ENCODE measurements at places on chromosomes 3 and 15. TPM values are rescaled to one million over a fixed set of nuclear protein-coding genes. Genes with fewer than 3 reads are reported as not detected.

GRCh38 chr15:99120050-99120777 lies 15.3 kb downstream of the SYNM start:
- DNase-seq = no peak

GRCh38 chr3:67605377-67605776 lies 49.0 kb downstream of the SUCLG2 start:
- no peak for DNase-seq

GRCh38 chr3:195565716-195566115 lies 18.0 kb downstream of the APOD start:
- no peak for DNase-seq

DNA sequence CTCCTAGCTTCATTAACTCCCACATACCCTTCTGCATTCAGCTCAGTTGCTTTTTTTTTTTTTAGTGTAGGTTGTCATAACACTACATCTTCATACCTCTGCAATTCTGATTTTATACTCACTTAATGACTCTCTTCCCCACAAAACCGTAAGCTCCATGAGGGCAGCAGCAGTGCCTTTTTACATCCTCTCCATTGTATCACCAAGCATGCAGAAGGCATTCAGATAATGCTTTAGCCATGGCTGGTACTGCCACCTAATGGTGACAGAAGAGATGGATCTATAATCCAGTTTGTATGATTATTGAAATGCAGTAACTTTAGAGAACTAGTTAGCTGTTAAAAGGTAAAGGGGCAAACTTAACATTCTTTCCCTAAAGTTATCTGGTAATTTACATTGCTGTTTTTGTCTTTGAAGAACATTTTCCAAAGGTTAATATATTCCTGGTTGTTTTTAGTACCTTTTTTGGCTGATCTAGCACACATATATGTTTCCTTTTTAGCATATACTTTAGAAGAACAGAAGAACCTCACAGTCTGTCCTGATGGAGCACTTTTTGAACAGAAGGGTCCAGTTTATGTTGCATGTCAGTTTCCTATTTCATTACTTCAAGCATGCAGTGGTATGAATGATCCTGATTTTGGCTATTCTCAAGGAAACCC lies 36.8 kb downstream of the ATP1B3 start:
- DNase-seq = peak; percentile 86

DNA sequence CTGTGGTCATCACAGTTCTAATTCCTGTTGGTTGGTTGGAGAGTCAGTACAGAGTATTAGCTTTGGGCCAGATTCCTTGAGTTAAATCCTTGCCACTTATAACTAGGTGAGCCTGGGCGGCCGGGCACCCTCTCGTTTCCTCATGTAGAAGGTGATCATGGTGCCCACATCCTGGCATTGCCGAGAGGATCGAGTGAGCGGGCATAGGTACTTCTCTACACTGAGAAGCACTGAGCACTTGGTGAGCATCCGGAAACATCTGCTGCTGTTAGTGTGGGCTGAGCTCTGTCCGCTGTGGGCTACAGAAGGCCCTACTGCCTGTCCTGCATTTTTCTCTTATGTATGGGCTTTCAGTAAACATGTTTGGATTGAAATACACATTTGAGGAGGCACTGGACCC lies 96.2 kb downstream of the CACNA1D start:
- DNase-seq = no peak

DNA sequence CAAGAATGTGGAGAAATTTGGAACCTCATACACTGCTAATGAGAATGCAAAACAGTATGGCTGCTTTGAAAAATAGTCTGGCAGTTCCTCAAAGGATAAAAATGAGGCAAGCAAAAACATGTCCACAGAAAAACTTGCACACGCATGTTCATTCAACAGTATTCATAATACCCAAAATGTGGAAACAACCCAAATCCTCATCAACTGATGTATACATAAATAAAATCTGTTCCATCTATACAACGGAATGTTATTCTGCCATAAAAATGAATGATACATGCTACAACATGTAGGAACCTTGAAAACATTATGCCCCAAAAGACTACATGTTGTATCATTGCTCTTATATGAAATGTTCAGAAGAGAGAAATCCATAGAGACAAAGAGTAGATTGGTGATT lies 36.4 kb upstream of the OXTR start:
- DNase-seq = no peak

The RBP2 gene
- total RNA-seq = not detected

The C3orf62 gene
- total RNA-seq = 8.0 TPM

DNA sequence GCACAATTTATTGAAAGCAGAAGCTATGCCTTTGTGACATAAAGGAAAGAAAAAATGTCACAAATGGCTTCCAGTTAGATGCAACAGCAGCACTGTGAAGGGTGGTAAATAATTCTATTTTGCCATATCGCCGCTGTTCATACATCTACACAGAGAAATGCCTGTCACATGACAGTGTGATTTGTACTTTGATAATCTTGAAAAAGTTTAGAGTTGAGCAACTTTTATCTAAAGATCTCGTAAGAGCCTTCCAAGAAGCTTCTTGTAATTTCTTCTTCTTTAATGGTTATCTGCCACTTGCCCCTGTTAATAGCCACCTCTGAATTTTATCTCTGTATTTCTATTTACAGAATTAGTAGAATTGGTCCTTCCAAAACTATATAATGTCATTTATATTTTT lies 192.3 kb downstream of the ATP8B4 start:
- DNase-seq = no peak

DNA sequence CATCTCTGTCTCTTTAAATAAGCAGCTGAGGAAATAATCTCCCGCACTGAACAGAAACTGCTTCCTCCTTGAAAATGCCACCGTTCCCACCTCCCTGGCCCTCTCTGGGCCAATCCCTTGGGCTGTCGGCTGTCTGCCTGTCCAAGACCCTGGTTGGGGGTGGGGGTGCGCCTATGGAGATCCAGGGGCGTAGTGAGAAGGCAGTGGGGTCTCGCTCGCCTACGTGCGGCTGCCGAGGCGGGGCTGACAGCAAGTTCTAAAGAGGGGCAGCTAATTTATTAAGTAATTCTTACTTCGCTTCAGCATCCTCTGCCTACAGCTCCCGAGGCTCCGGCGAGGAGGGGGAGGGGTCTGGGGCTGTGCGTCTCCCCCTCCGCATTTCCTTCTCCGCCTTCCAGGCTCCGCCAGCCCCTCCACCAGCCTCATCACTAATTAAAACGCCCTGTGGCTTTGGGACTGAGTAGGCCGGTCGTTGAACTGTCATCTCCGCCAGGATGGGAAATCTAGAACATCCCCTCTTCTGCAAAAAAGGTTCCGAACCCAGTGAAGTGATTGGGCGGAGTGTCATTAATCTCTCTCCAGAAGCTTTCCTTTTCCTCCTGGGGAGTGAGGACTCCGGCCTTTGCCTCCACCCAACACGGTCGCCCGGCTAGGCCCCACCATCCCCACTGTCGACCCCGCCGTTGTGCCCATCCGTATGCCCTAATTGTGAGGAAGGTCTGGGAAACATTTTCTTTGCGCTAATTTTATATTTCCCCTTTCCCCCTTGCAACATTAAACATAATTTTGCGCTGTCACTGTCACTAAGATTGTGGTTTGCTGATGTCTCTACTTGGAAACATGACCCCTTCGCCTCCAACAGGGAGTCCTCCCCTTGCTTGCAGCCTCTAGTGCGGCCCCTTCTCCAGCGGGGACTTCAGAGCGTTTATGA lies 16.9 kb downstream of the NR2F2 start:
- DNase-seq = no peak

DNA sequence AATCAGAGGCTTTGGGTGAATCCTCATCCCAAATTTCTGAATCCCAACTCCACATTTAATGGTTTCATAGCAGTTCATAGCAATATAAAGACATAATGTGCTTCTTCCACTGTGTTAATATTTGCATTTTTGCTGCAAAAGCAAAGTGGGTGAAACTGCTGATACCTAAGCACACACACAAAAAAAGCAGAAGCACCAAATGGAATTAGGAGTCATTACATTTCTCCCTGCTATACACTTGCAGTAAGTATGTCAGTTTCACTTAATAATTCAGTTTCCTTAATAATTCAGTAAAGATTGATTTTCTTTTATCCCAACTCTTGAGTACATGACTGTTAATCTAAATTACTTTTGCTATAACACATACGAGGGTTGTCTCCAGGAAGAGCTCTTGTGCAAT lies 48.9 kb upstream of the ALCAM start:
- DNase-seq = no peak

DNA sequence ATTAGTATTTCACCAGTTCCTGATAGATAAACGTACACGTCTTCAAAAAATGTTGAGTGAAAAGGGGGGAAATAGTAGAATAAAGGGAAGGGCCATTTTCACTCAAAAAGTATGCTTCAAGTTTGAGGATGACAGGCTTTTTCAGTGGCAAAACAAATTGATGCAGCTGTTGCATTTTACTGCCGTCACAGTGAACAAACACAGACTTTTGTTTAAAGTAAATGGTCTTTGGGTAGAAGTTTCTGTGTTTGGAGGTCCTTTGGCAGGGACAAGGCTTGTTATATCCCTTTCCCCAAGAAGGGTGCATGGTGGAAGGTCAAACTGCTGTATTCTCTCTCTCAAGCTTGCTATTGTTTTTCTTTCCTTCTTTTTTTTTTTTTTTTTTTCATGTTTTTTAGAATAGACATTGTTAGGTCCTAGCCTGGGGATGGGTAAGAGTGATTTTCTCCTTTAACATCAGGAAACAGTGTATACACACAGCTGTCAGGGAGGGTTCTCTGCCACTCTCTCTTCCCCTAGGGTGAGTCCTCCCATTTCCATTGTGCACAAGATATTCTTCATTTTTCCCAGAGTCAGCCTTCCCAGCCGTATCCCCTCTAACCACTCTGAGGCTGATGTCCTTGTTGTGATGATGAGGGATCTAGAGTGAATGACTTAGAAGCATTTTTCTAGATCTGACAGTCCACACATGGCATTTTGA lies 6.6 kb upstream of the SUCNR1 start:
- DNase-seq = no peak
